Stimulated activated CD8-positive, alpha-beta memory T cell treated with anti-CD3 and anti-CD28 coated beads, Interleukin-12 subunit alpha, Interleukin-12 subunit beta, amount 100 ng/mL, for 4 hours (primary cell): ENCODE measurements at places on chromosomes 1 and 21.
A peak's percentile ranks its signal among the peaks of the same experiment; 100 is the strongest.

DNA sequence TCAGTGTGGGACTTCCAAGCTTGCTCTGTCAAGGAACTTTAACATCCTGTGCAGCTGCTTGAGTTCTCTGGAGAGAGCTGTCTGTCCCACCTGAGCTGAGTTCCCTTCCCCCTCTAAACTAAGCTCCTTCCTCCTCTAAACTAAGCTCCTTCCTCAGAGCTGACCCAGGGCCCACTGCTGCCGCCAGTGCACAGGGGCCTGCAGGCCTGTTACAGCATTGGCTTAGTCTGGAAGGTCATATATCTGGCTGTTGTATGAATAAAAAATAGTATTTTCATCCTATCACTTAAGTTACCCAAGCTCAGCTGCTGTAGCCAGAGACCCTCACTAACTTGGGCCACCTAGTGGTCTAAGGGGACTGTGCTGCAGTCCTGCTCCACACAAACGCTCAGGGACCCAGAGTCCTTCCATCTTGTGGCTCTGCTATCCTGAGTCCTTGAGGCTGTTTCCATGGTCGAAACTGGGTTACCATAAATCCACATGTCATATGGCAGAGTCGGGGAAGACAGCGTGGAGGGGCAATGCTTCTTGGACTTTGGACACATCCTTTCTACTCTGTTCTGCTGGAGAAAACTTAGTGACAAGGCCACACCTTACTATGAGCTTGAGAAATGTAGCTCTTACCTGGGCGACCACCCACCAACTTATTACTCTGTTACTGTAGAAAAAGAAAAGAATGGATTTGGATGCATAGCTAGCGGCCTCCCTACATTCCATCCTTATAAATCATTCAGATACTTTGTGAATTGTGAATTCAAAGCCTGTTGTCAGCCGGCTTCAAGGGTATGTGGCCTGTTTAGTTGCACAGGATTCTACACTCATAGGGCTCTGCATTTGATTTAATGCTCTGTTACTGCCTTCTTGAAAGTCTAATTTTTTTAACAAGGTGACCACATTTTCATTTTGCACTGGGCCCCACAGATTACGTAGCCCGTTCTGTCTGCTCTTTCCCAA lies 71.4 kb upstream of the GCLM start:
- no peak for DNase-seq

DNA sequence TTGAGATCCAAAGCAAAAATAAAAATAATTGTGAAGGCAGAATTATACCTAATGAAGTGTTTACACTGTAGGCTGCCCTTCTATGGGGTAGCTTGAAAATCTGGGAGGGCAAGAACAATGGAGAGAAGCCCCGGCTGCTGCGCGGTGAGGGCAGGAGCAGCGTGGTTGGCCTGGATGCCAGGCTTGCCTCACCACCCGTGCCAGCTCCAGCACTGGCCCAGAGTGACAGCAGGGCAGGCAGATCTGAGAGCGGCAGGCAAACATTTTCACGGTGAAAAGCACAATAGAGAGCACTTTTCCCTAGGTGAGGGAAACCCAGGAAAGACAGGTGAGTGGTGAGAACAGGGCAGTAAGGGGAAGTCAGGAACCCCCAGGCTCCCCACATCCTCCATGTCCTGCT lies 1.4 kb downstream of the PROK1 start:
- no peak for DNase-seq

DNA sequence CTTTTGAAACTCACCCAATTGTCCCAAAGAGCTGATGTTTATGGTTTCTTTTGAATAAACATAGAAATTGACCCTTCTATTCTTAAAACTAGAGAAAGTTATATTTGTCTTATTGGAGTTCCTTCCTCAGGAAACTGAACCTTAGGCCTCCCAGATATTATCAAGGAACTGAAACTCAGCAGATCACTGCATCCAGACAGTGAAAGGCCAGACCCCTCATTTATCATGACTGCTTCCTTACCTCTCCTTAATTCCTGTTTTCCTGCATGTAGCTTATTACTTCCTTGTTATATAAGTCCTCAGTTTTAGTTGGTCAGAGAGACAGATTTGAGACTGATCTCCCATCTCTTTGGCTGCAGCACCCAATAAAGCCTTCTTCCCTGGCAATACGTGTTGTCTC lies 27.5 kb downstream of the SLC22A15 start:
- DNase-seq, result no peak

GRCh38 chr21:33036430-33037162 lies 10.9 kb downstream of the OLIG2 start:
- DNase-seq, result peak; percentile 21

DNA sequence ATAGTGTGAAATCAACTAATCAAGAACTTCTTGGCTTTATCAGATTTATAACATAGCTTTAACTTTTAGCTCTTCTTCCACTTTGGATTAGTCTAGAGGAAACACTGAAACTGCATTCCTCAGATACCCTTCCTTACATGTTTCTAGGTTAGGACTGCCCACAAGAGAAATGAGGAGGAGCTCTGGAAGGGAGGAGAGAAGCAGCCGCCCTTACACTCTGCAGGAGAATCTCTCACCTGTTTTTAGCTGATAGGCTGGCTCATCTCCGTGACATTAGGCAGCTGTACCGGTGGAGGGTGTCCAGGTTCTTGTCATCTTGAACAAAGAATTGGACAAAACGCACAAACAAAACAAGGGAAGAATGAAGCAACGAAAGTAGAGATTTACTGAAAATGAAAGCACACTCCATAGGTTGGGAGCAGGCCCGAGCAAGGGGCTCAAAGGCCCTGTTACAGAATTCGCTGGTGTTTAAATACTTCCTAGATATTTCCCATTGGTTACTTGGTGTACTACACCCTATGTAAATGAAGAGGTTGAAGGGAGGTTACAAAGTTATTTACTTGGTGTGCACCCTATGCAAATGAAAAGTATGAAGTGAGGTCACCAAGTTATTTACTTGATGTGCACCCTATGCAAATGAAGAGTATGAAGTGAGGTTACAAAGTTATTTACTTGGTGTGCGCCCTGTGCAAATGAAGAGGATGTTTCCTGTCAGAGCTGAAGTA lies 524.9 kb upstream of the CHRM3 start:
- DNase-seq, result no peak

DNA sequence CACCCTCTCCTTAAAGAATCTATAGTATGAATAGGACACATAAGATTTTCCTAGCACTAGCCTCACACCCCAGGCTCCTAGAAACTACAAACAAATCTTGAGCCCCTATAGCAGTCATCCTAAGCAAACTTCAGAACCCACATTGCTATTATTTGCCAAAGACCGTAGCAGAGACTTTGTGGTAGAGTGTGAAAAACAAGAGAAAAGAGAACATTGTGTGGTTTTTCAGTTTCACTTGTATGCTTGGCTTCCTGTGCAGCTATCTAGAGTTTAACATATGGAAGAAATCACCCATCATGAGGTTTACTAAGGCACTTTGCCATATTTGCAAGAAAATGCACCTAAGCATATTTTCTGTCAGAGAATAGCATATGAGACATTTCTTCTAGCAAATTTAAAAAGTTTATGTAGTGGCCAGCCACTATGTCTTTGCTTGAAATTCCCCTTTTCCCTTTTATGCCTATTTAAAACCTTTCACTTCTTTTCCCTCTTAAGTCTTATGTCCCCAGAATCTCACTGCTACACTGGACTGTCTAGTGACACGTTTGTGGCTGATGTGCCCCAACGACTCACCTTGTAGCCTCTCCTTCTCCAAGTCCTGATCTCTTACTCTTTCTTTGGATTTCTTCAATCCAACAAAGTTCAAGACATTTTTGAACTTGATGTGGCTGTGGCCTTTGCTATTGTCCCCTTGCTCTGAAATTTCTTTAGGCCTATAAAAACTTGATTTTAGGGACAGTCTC lies 25.6 kb downstream of the CCDC190 start:
- DNase-seq, result no peak

GRCh38 chr1:234316937-234317336 lies 56.3 kb upstream of the COA6 start:
- DNase-seq, result no peak

DNA sequence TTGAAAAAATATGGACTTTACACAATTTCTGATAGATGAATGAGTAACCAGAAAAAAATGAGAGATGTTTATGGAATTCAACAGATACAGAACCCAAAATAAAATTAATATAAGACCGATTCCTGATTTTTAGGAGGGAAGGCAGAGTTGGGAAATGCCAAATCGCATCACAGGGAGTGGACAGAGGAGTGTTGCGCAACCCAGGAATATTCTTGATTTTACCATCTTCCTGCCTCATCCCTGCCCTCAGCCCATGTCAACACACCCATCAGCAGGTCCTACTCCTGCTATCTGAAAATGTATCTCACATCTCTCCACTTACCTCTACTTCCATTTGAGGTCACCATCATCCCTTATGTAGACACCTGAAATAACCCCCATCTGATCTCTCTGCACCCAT lies 221.0 kb downstream of the DSCAM start:
- no peak for DNase-seq

- no peak for DNase-seq
These were observed 10.9 kb downstream of the SLC41A1 start for GRCh38 chr1:205802060-205802459.

DNA sequence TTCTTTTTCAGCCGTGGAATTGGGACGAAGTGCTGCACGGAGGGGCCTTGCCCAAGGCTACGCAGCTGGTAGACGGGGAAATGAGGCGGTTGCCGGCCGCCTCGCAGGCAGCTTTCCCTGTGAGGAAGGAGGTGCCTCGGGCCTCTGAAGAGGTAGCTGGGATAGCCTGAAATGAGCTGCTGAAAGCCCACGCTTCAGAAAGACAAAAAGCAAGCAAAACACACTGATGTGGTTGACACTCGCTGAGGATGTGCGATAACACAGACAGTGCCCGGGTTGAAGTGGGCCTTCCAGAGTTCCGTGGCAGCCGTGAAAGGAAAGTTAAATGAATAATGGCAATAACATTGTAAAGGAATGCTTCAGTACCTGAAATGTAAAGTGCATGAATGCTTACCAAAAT lies 47.2 kb downstream of the S1PR1 start:
- peak; percentile 14 for DNase-seq

- no peak for DNase-seq
These were observed 51.3 kb downstream of the TEX35 start for GRCh38 chr1:178564086-178564782.

- DNase-seq, result no peak
These were observed 54.0 kb upstream of the MRPS6 start for GRCh38 chr21:34019402-34019801.

DNA sequence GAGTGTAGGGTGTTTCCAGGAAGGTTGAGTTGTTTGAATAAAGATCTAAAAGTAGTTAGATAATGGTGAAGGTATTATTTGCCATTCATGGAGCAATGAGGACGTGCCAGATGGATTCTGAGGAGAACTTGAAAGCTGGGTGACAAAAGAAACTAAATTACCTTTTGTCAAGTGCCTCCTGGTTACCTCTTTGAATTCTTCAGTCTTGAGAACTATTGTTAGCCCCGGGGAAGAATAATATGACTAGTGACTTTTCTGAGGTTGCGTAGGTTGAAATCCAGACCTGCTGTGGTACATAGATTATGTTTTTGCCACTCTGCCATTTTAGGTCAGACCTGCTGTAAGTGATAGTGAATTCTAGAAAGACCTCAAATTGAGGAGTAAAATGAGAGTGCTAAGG lies 11.5 kb downstream of the LAMC1 start:
- no peak for DNase-seq

DNA sequence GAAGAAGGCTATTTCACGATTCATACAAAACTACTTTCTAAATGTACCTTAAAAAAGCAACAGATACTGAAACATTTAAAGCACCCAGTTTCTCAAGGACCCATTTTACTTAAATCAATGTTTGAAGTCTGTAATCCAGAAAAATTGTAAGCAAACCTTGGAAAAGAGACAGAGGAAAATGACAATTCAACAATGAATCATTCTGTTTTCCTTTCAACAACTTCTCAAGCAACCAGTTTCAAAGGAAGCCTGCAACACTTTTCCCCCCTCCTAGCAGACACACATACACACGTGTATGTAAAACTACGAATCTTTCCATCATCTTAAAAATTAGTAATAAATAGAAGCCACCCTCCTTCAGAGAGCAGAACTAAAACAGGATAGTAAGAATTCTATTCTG lies 1.2 kb downstream of the RERE start:
- no peak for DNase-seq

DNA sequence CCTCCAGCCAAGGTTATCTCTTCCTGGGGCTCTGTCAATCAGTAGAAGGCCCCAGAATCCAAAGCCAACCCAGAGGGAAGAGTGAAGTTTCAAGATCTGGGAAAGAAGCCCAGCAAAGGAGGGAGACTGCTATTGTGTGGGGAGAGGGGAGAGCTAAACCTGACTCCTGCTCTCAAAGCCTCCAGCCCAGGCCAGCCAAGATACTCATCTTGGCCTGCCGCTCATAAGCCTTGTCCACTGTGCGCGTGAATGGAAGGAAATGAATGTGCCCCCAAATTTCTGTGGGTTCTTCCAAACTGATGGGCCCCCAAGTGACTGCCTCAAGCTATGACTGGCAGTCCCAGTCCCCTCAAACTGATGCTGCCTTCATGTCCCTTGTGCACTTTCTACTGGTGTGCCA lies 2.0 kb downstream of the PLXNA2 start:
- DNase-seq, result no peak

DNA sequence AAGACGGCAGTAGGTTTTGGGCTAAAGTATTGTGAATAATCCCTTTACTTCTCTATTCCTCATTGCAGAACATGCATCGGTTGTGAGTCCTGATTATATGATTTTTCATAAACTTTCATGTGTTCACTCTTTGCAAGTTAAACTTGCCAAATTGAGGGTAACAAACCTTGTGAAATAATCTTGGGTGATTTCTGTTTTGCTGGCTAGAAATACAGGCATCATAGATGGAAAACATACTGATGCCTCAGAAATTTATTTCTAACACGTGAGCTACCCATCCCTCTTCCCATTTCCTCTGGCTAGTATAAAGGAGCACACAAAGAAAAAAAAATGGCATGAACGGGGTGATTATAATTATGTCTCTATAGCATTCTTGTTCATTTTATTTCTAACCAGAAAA lies 39.6 kb downstream of the RGS5 start:
- DNase-seq, result no peak

DNA sequence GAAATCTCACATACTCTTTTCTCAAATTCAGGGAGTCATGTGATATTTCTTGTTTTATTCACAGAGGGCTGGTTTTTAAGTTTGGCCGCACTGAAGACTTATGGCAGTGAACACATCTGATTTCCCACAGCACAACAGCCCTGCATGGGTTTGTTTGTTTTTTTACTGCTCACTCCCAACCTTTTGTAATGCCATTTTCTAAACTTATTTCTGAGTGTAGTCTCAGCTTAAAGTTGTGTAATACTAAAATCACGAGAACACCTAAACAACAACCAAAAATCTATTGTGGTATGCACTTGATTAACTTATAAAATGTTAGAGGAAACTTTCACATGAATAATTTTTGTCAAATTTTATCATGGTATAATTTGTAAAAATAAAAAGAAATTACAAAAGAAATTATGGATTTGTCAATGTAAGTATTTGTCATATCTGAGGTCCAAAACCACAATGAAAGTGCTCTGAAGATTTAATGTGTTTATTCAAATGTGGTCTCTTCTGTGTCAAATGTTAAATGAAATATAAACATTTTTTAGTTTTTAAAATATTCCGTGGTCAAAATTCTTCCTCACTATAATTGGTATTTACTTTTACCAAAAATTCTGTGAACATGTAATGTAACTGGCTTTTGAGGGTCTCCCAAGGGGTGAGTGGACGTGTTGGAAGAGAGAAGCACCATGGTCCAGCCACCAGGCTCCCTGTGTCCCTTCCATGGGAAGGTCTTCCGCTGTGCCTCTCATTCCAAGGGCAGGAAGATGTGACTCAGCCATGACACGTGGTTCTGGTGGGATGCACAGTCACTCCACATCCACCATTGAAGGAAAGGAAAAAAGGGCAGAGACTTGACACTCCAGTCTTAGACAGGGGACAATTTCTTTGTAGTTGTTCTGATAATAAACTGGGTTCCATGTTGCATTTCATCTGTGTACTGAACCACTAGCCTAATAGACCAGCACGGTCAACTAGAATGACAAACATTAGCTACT lies 22.8 kb downstream of the TMEM50A start:
- DNase-seq, result no peak
